ENCODE measurements at places on chromosomes 11 and 22.

DNA sequence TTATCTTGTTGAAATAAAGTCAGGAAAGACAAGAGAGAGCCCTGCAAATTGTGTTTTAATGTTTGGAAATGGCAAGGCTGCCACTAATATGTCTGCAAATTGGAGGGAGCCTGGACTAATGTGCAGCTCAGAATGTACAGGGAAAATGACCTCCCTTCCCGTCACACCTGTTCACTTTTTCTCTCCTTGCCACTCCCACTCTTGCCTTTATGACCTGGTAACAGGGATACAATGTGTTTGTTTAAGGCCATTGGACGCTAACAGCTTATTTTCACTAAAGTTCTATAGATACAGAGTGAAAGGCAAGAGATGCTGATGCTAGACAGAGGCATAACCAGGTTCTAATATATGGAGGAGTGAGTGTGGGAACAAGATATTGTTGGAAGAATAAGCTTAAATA is 203.9 kb downstream of the RAB38 start:
- no peak for DNase-seq

DNA sequence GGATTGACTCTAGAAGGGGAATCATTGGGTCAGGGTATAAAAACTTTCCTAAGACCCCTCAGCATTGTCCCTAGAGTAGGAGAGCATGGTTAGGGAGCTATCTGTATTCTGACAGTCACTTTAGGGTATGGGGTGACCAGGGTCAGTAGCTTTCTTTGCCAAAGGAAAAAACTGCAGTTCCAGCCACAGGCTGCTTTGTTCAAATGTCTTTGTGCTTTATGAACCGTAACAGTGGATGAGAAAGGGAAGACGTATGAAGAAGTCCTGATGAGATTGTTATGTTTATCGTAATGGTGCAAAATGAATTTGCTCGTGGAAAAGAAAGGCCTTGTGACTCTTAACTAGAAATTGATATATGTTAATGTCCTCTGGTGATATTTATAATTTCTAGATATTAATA is 30.0 kb downstream of the CYB5R2 start:
- DNase-seq, result no peak

DNA sequence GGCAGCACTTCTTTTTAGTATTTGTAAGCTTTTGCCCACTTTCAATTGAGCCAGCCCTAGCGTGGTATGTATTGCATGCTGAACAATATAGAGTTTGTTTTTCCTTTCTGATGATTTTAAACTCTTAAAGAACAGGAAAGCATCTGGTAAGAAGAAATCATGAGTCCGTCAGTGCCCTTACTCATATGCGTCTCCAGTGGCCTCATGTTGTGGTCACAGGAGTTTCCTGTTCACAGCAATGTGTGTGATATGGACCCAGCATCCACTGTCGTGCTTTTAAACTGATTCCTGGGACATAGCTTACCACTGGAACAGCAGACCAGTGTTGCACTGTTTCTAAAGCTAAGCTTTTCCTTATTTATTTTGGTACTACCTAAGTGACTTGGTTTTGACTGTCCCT is 40.1 kb downstream of the BID start:
- no peak for DNase-seq

DNA sequence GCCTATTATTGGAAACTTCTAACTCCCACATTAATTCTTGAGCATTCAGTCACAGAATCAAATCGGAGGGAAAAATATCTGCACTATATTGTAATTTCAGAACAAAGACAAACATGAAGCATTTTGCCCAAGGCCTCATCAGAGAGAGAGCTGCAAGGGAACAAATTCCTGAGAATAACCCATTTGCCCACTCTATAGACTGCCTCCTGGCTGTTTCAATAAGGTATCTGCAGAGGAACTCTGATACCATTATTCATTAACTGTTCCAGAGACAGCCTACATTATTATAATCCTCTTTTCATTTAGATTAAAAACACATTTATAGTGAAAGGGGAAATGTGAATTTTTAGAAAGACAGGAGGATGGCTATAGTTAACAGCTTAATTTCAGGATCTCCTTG is 663.9 kb downstream of the DLG2 start:
- no peak for DNase-seq

GRCh38 chr11:8913961-8914660 is 3.1 kb downstream of the AKIP1 start:
- no peak for DNase-seq

DNA sequence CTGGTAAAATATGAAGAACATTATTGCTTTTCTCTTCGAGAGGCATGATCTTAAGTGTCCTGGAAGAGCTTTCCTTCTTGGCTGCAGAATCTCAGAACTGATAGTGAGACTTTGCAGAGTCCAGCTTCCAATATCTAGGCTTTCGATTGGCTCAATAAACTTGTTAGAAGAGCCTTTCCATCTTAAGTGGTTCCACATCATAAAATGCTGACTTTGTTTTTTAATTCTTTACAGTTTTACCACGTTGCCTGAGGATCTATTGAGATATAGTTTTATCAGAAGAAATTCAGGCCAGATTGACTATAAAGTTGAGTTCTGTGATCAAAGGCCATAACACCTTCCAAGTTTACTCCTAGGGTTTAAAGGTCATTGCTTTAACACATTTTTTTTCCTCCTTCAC is 15.6 kb upstream of the DNAJB7 start:
- no peak for DNase-seq

DNA sequence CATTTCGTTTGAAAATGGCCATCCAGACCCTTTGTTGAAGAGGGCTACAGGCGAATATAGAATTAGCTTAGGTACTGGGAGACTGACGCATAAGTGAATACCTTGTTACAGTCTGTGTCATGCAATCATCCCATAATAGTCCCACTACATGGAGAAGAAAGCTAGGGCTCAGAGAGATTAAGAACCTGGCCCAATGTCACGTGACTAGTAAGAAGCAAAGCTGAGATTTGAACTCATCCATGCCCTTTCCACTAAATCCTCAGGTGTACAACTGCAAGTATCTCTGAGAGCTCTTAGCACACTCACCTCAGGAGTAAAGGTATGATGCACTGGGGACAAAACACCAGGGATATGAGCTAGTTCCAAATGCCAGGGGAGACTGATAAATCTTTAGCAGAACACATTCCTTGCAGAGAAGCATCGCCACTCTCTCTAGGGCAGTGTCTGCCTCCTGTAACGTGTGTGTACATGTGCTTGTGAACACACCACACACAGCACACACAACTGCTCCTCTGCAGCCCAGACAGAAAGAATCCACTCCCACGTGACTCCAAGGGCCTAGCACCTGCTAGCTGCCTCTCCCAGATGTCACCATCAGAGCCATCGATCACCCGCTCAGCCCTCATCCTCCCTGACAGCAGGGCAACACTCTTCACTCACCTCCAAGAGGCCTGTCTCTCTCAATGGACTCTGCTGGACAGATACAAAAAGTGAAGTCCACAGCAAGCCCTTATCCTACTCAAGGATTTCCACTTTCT is 402.8 kb downstream of the NXPE2 start:
- no peak for DNase-seq
